ENCODE measurements at places on chromosomes 4 and X. TPM values are rescaled to one million over a fixed set of nuclear protein-coding genes. Genes with fewer than 3 reads are reported as not detected.

Gene DCHS2
- 0.13 TPM for total RNA-seq

Gene MAGEA4
- not detected for total RNA-seq

Gene GPR119
- total RNA-seq = not detected

Gene KLF8
- total RNA-seq = 0.18 TPM

Gene TLR1
- 0.42 TPM for total RNA-seq

Gene FRMPD4
- total RNA-seq = 1.6 TPM

Gene ARHGEF38
- total RNA-seq = not detected

Gene GAGE13
- not detected for total RNA-seq

Gene LRP2BP
- total RNA-seq = 0.31 TPM

Gene SMIM31
- not detected for total RNA-seq

Gene ENPP6
- not detected for total RNA-seq

- no peak overlapping the region for H3K4me3 ChIP-seq
- no peaks in the 10 kb centered on the region for H3K36me3 ChIP-seq
- no peaks in the 10 kb centered on the region for H3K27me3 ChIP-seq
- no peak for DNase-seq
Measured at GRCh38 chr4:23135792-23136645, 443.3 kb downstream of the GBA3 start.

- H3K4me3 ChIP-seq = no peak overlapping the region
- H3K4me1 ChIP-seq = no peaks in the 10 kb centered on the region
- no peak for DNase-seq
- peaks cover 9% of the 10 kb centered on the region for H3K27me3 ChIP-seq
- H3K36me3 ChIP-seq = no peaks in the 10 kb centered on the region
Measured at GRCh38 chr4:139563515-139563914, 7.5 kb upstream of the SETD7 start.

DNA sequence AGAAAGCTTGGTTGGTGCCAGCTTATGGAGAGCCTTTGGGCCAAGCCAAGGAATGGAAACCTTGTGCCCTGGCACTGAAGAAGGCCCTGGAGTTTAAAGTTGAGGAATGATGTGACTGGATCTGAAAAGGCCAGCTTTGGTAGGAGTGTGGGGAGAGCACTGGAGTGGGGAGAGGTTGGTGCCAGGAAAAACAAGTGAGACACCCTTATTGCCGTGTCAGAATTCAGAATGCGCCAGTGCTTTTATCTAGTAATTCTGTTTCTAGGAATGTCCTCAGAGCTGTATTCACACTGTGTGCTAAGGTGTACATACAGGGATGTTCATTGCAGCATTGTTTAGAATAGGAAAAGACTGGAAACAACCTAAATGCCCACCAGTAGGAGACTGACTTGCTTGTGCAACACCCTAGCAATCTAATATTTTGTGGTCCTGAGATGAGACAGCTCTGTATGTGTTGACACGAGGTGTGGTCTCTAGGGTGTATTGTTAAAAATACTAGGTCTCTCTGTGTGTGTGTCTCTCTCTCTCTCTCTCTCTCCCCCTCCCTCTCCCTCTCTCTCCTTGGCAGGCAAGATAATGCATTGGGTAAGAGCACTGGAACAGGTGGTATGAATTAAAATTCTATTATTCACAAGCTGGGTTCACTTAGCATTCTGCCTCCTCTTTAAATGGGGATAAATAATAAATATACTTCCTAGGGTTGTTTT is 107.8 kb downstream of the GATB start:
- H3K27ac ChIP-seq = peak overlapping the region; percentile 7
- no peak overlapping the region for H3K4me3 ChIP-seq
- H3K4me1 ChIP-seq = peaks cover 6% of the 10 kb centered on the region

- no peak overlapping the region for H3K27ac ChIP-seq
- H3K4me3 ChIP-seq = no peak overlapping the region
- H3K36me3 ChIP-seq = no peaks in the 10 kb centered on the region
- peaks cover 3% of the 10 kb centered on the region for H3K4me1 ChIP-seq
- DNase-seq = no peak
- peaks cover 6% of the 10 kb centered on the region for H3K27me3 ChIP-seq
Measured at GRCh38 chr4:149964001-149964796, 114.0 kb upstream of the DCLK2 start.

- H3K36me3 ChIP-seq = peaks cover 16% of the 10 kb centered on the region
- peaks cover 36% of the 10 kb centered on the region for H3K4me1 ChIP-seq
- H3K27ac ChIP-seq = no peak overlapping the region
- no peak overlapping the region for H3K4me3 ChIP-seq
- DNase-seq = no peak
Measured at GRCh38 chr4:185657699-185658098, 122.4 kb upstream of the PDLIM3 start.

GRCh38 chr4:5980436-5981155 is 37.6 kb downstream of the C4orf50 start:
- no peak overlapping the region for H3K4me3 ChIP-seq
- H3K36me3 ChIP-seq = no peaks in the 10 kb centered on the region
- DNase-seq = no peak
- H3K4me1 ChIP-seq = no peaks in the 10 kb centered on the region
- peaks cover 35% of the 10 kb centered on the region for H3K27me3 ChIP-seq

GRCh38 chr4:155541716-155542115 is 124.9 kb upstream of the GUCY1A1 start:
- H3K27me3 ChIP-seq = no peaks in the 10 kb centered on the region
- H3K4me1 ChIP-seq = peaks cover 20% of the 10 kb centered on the region
- no peaks in the 10 kb centered on the region for H3K36me3 ChIP-seq
- H3K4me3 ChIP-seq = no peak overlapping the region
- H3K27ac ChIP-seq = no peak overlapping the region
- no peak for DNase-seq

- H3K4me1 ChIP-seq = no peaks in the 10 kb centered on the region
- no peak overlapping the region for H3K27ac ChIP-seq
- peaks cover 2% of the 10 kb centered on the region for H3K27me3 ChIP-seq
- DNase-seq = no peak
- no peak overlapping the region for H3K4me3 ChIP-seq
- H3K36me3 ChIP-seq = no peaks in the 10 kb centered on the region
Measured at GRCh38 chrX:31061091-31061490, 10.8 kb downstream of the FTHL17 start.

- H3K4me3 ChIP-seq = no peak overlapping the region
- no peaks in the 10 kb centered on the region for H3K27me3 ChIP-seq
Measured at GRCh38 chr4:32022071-32022470, 1301.9 kb downstream of the PCDH7 start.

DNA sequence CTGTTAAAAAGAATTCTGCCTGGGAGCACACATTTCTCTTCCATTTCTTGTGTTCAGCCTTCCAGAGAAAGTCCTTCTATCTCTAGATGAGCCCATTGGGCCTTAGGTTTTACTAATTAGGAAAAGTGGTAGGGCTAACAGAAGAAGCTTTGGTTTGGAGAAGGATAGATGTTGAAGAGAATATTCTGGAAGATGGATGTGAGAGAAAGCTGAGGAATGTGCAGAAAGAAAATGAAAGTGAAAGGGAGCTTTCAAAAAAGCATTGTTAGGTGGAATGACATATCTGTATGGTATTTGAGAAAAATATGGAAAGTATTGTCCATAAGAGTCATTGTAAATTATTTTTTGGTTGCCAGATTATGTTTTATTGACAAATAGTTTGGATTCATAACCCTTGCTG is 474.8 kb upstream of the SLIT2 start:
- peak overlapping the region; percentile 83 for H3K27ac ChIP-seq
- no peaks in the 10 kb centered on the region for H3K27me3 ChIP-seq
- peak overlapping the region; percentile 50 for H3K4me3 ChIP-seq
- peaks cover 45% of the 10 kb centered on the region for H3K4me1 ChIP-seq
- DNase-seq = no peak

- DNase-seq = no peak
- H3K27ac ChIP-seq = peak overlapping the region; percentile 31
- H3K36me3 ChIP-seq = no peaks in the 10 kb centered on the region
- peaks cover 16% of the 10 kb centered on the region for H3K4me1 ChIP-seq
Measured at GRCh38 chr4:86264241-86264640, 95.6 kb downstream of the MAPK10 start.

GRCh38 chr4:98430708-98431403 is 169.7 kb downstream of the RAP1GDS1 start:
- peaks cover 10% of the 10 kb centered on the region for H3K36me3 ChIP-seq
- no peaks in the 10 kb centered on the region for H3K27me3 ChIP-seq
- no peak for DNase-seq
- H3K4me3 ChIP-seq = no peak overlapping the region
- H3K27ac ChIP-seq = no peak overlapping the region

GRCh38 chr4:145736241-145736831 is 56.4 kb downstream of the C4orf51 start:
- no peak for DNase-seq
- no peaks in the 10 kb centered on the region for H3K36me3 ChIP-seq
- no peaks in the 10 kb centered on the region for H3K27me3 ChIP-seq

DNA sequence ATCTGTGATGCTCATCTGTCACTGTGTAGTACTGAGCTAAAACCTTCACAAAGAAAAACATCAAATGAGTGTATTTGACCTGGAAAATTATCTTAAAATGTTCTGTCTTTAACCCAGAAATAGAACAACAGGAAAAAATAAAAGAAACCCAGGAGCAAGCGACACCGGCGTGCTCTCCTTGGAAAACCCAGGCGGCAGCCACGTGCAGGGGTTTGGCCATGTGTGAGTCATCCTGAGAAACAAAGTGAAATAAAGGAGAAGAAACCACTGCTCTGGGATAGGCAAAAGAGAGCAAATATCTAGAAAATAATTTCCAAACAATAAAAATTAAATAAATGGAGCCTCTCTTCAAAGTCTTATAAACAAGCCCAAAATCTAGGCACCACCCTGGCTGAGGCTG is 20.0 kb upstream of the TMEM128 start:
- DNase-seq = no peak
- H3K27ac ChIP-seq = no peak overlapping the region
- no peaks in the 10 kb centered on the region for H3K4me1 ChIP-seq
- H3K36me3 ChIP-seq = peaks cover 20% of the 10 kb centered on the region
- H3K4me3 ChIP-seq = no peak overlapping the region

GRCh38 chrX:149837167-149837566 is 43.8 kb upstream of the MAGEA8 start:
- no peak for DNase-seq
- H3K27me3 ChIP-seq = peaks cover 4% of the 10 kb centered on the region
- H3K36me3 ChIP-seq = no peaks in the 10 kb centered on the region
- H3K27ac ChIP-seq = no peak overlapping the region
- H3K4me3 ChIP-seq = no peak overlapping the region
- no peaks in the 10 kb centered on the region for H3K4me1 ChIP-seq

DNA sequence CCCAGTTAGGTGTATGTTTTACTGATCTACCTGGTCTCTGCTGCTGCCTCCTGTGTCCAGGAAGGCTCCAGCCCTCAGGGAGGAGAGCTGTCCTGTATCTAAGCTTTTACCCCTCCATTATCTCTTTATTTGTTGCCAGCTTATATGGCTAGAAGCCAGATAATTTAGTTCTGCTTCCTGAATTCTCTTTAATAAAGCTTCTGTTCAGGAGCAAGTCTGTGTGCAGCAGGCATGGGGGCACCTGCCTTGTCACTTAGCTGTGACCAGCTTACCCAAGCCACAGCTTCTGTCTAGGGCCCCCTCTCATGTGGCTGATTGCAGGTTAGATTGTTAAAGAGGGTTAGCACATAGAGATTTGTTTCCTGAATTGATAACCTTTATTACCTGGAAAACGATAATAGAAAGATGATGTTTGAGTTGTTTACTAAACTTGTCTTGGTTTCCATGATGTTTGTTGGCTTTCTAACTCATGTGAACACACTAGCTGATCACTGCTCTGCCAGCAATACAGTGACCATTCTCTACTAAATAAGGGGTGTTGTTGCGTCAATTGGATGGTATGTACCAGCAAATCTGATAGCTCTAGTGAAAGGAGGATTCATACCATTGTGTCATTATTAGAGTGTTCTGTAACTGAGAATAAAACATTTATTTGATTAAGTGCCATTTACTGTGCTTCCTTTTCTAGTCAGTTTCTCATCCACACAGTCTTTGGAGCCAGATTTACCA is 189.8 kb upstream of the ANK2 start:
- H3K27ac ChIP-seq = no peak overlapping the region
- H3K27me3 ChIP-seq = peaks cover 3% of the 10 kb centered on the region
- no peak overlapping the region for H3K4me3 ChIP-seq
- DNase-seq = no peak
- H3K36me3 ChIP-seq = no peaks in the 10 kb centered on the region

- no peaks in the 10 kb centered on the region for H3K36me3 ChIP-seq
- no peaks in the 10 kb centered on the region for H3K4me1 ChIP-seq
- peaks cover 5% of the 10 kb centered on the region for H3K27me3 ChIP-seq
Measured at GRCh38 chr4:26131711-26132110, 189.1 kb upstream of the RBPJ start.

DNA sequence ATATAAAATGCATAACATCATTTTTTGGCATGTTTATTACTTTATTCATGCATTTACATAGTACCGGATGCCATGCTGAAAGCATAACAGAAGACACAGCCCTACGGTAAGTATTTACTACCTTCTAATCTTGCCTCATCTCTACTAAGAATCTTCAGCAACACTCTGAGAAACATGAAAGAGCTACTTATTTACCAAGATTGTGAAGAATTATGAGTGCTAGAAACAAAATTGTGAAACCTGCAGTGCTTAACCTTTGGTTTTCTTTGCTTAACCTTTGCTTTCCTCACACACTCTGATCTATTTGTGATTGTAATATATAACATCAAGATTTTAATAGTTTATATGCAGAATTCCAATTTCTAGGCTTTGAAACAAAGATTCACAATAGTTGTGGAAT is 7.4 kb downstream of the ANTXR2 start:
- DNase-seq = no peak
- no peaks in the 10 kb centered on the region for H3K27me3 ChIP-seq
- H3K4me1 ChIP-seq = peaks cover 7% of the 10 kb centered on the region
- peaks cover 34% of the 10 kb centered on the region for H3K36me3 ChIP-seq
- H3K27ac ChIP-seq = no peak overlapping the region

DNA sequence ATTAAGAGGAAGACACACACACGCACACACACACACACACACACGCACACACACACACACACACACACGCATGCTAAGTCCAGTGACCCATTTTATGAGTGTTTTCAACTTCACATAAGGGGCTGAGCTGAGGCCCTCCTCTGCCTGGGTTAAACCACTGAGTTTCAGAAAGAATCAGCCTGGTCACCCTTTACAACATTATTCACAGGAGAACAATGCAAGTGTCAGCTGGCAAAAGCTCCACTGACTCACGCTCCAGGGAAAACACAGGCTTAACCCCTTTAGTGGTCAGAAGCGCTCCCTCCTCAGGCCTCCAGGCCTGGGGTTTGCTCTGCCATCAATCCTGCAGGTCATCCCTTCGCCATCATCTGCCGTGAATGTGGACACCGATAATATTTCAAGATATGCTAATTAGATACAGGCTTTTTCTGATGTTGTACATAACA is 46.9 kb downstream of the ACOX3 start:
- peaks cover 20% of the 10 kb centered on the region for H3K36me3 ChIP-seq
- peak overlapping the region; percentile 65 for H3K27ac ChIP-seq
- no peaks in the 10 kb centered on the region for H3K27me3 ChIP-seq

DNA sequence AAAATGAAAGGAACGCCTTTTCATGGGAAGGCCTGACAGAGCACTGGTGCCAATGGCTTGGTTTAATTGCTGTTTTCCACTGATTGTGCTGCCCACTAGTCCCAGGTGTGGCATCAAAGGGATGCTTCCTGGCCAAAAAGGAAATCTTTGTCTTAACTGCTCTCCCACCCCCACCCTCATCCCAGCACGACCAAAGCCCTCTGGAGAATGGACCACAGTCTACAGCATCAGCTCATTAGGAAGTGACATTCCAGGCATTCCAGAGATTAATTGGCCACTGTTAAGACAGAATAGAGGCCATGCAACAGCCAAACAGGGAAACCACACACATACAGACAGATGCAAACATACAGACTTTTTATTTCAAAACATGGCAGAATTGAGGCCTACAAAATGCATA is 143.2 kb downstream of the LHFPL1 start:
- no peak for DNase-seq
- H3K27me3 ChIP-seq = no peaks in the 10 kb centered on the region
- H3K4me1 ChIP-seq = no peaks in the 10 kb centered on the region
- no peaks in the 10 kb centered on the region for H3K36me3 ChIP-seq

- peaks cover 15% of the 10 kb centered on the region for H3K4me1 ChIP-seq
- H3K36me3 ChIP-seq = peaks cover 18% of the 10 kb centered on the region
- H3K27ac ChIP-seq = peak overlapping the region; percentile 64
- DNase-seq = no peak
- H3K27me3 ChIP-seq = no peaks in the 10 kb centered on the region
Measured at GRCh38 chr4:39548425-39549067, 21.3 kb upstream of the UGDH start.

Data from osteocyte (in vitro differentiated cells).